ENCODE measurements at places on chromosomes 5 and 9.

- no peak for DNase-seq
These were observed 44.0 kb downstream of the ROR2 start for GRCh38 chr9:91905991-91906469.

- no peak for DNase-seq
These were observed 610.5 kb downstream of the ACTL7B start for GRCh38 chr9:108245331-108245730.

- DNase-seq, result no peak
These were observed 47.4 kb downstream of the ATPSCKMT start for GRCh38 chr5:10202089-10202910.

GRCh38 chr9:124800306-124801259 is 23.6 kb downstream of the OLFML2A start:
- no peak for DNase-seq

- DNase-seq, result no peak
These were observed 34.8 kb downstream of the COL5A1 start for GRCh38 chr9:134676361-134676760.

DNA sequence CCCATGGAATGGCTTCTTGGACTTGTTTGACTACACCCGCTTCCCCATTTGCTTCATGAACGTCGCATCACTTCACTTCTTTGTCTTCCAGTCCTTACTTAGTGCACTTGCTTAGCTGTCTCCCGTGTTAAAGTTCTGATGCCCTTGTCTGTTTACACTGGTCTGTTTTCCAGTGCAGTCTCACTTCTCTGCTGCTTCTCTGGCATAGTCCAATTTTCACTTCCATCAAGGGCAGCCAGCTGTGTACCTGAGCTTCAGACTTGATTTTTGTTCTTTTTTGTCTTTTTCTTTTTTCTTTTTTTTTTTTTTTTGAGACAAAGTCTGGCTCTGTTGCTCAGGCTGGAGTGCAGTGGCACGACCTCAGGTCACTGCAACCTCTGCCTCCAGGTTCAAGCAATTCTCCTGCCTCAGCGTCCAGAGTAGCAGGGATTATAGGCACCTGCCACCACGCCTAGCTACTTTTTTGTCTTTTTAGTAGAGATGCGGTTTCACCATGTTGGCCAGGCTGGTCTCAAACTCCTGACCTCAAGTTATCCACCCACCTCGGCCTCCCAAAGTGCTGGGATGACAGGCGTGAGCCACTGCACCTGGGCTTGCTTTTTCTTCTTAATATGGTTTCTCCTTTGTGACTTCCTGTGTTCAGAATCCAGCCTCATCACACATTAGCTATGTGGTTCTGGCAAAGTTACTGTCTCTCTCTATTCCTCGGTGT is 75.4 kb downstream of the LRRC70 start:
- DNase-seq, result no peak

- no peak for DNase-seq
These were observed 363.7 kb downstream of the CSNK1G3 start for GRCh38 chr5:123875561-123876275.

GRCh38 chr5:165014439-165014838 is 1509.0 kb downstream of the MAT2B start:
- no peak for DNase-seq

- no peak for DNase-seq
These were observed 3.0 kb upstream of the OTP start for GRCh38 chr5:77641397-77641943.

DNA sequence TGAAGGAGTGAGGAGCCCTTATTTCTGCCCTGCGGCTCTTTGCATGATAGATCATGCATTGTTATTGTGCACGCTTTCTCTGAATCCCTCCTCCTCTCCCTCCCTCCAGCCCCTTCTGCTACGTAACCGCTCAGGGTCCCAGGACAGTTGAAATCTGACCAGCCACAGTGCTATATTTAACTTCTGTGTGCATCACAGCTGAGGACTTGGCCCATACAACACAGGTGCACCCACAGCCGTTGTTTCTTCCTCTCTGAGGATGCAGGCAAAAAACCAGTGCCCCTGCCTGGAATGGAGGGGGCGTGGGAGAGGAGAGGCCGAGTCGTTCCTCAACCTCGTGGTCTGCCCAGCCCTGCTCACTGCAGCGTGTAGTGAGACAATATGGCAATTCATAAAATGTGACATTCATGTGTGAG is 335.6 kb upstream of the CLINT1 start:
- no peak for DNase-seq

GRCh38 chr5:59221769-59222168 is 638.9 kb downstream of the RAB3C start:
- no peak for DNase-seq

- DNase-seq, result no peak
These were observed 155.8 kb downstream of the DRD1 start for GRCh38 chr5:175288048-175288621.

- no peak for DNase-seq
These were observed 26.8 kb downstream of the TRIP13 start for GRCh38 chr5:919356-920000.

- DNase-seq, result no peak
These were observed 135.0 kb upstream of the SMIM23 start for GRCh38 chr5:171650597-171650996.

- no peak for DNase-seq
These were observed 52.9 kb downstream of the ZDHHC21 start for GRCh38 chr9:14640294-14640693.

- DNase-seq, result no peak
These were observed 73.6 kb upstream of the STARD4 start for GRCh38 chr5:111585946-111586345.

DNA sequence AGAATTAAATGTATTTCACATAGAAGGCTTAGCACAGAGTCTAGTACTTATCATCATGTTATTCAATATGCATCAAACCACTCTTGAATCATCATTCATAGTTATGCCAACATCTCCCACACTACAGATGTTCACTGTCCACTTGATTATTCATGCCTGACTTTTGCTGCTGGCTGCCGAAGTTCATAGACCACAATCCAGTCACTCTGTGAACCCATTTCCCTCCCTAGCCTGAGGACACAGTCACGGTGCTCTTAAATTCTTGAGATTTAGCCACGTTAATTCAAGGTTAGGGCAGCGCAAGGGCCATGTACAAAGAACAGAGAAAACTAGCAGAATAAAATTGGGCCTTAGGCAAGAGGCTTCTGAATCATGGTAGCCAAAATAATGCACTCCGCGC is 32.4 kb downstream of the ABCA1 start:
- DNase-seq, result no peak

DNA sequence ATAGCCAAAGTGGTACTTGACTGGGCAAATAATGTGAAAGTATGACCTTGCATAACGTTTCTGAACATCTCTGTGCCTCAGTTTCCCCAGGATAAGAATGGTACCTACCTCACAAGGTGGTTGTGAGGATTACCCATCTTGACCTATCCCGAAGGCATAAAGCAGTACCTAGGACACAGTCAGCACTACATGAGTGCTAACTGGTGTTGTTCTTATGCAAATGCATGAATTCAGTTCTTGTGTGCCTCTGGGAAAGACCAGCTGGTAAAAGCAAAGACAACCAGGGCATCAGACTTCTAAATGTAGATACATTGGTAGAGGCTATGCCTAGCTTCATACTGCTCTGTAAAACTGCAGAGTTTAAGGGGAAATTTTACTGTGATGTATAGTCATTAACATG is 21.8 kb upstream of the TMEM252 start:
- DNase-seq, result no peak

DNA sequence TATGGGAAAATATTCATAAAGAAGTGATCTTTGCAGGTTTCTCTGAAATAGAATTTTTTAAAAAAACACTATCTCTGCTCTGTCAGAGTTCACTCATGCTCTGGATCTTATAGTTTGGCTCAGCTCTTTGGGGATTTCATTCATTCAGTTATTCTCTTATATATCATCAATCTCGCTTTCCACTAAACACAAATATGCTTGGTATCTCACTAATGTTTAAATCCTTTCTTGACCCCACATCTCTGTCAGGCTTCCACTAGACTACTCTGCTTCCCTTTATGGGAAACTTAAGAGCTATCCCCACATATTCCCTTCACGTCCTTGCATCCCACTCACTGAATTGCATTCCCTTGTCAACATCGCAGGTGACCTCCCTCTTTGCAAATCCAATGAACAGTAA is 396.1 kb downstream of the ENC1 start:
- no peak for DNase-seq

GRCh38 chr9:132575811-132576210 is 6.6 kb upstream of the BARHL1 start:
- no peak for DNase-seq

DNA sequence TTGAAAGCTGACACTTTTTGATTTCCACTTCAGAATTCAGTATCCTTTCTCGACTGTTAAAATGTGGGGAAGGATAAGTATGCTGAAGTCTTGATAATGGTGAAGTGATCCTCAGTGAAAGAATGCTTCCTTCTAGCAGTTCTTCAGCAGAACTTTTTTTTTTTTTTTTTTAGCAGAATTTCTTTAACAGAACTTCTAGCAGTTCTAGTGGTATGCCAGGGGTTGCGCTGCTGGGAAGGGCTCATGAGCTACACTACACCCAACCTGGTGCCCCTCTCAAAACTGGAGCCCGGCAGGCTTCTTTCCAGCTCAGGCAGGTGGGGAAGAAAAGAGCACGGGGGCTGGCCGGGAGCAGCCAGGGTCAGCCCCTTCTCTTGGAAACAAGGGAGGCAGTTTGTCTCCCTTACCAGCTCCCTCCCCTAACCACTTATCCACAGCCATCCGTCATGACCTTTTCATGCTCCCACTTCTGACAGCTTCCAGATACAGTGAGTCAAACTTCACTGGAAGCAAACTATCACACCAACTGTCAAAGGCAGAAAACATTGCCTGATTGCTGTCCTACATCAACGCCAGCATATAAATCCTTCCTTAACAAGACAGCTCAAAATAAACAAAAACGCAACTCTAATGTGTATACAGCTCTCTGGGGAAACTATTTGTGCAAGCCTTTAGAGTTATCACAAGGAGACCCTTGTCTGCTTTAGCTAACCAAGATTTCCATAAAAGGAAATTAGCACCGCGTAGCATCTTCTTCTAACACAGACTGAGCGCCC is 211.5 kb downstream of the GAPVD1 start:
- DNase-seq, result no peak

GRCh38 chr9:131671133-131671520 is 68.7 kb downstream of the RAPGEF1 start:
- DNase-seq, result no peak

- no peak for DNase-seq
These were observed 153.3 kb downstream of the CDH10 start for GRCh38 chr5:24491490-24491889.

DNA sequence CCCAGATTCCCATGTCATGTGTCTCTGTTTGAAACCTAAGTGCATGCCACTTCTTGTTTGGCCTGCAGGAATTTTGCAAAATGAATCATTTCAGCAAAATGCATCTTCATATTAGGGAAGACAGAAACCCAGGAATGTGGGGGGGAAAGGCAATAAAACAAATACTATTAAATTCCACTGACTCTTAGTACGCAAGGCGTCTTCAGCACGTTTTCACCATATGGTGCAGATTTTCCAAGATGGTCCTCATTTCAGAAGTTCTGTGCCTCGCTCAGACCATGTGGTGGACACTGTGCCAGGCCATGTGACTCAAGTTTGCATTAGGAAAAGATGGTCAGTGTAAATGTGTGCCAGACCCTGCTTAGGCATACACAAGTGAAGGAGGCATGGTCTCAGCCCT is 184.0 kb downstream of the ACTL7B start:
- no peak for DNase-seq

DNA sequence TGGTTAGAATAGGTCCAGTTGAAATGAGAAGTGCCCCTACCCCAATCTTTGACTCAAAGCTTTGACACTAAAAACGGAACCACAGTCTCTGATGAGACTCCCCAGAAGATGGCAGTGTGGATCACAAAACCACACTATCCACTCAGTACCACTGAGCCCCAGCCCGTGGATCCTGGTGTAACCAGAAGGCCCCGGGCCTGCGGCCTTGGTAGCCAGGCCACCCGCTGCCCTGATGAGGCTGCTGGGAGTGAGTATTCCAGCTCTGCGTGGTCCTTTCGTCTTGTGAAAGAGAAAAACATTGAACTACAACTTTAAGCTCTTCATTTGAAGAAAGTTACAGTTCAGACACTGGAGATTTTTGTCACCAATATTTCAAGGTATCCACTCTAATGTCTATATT is 42.2 kb upstream of the FBP1 start:
- DNase-seq, result peak; percentile 11

DNA sequence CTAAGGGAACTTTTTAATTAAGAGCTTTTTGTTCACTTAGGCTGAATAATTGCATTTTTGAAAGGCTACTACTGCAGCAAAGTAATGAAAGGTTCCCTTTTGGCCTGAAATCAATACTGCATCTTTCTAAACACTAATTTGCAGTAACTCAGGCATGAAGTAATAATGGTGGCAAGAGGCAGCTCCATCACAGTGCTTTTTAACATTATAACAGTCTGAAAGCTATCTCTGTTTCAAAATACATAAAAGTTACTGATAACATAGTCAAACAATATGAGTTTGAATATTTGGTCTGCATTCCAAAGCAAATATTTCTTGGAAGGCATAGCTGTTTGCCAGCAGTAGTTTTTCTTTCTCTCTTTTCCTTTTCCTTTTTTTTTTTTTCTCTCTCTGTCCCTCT is 113.4 kb downstream of the FBN2 start:
- no peak for DNase-seq

- DNase-seq, result no peak
These were observed 133.0 kb downstream of the ENC1 start for GRCh38 chr5:74507370-74508005.

GRCh38 chr9:221989-222776 is 7.5 kb downstream of the DOCK8 start:
- no peak for DNase-seq

DNA sequence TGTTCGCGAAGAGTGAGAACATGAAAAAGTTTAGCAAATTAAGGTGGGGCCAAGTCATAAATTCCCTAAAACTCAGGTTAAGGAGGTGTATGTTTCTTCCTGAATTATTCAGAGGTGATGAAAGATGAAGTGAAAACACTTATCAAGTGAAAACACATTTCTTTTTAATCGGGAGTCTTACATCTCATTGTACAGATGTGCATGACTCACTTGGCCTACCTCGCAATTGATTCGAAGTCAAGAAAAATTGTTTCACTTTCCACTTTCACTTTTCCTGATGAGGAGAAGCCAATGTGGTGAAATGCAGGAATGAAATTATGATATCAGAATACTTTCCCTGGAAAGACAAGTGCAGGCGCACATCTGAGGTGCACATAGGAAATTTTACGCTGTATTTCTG is 78.7 kb downstream of the SLC25A46 start:
- DNase-seq, result no peak

GRCh38 chr5:147483961-147484707 is 25.7 kb downstream of the DPYSL3 start:
- no peak for DNase-seq

GRCh38 chr5:134550271-134551214 is 25.1 kb downstream of the JADE2 start:
- no peak for DNase-seq

- DNase-seq, result no peak
These were observed 8.3 kb upstream of the CMBL start for GRCh38 chr5:10315824-10316509.

DNA sequence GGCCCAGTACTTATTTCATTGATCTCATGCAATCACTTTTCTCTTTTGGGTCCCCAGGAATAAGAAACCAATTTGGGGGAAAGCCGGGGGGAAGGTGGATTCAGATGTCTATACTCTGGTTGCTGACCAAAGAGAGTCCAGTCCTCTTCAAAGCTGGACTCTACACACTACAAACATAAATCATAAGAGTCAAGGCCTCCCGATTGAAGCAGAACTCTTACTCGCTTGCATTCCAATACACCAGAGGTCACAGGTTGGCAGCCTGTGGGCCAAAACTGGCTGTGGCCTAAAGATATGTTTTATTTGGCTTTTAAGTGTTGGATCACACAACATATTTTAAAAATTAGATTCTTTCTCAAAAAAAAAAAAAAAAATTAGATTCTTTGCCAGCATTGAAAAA is 311.4 kb upstream of the MSX2 start:
- DNase-seq, result no peak

GRCh38 chr9:126633881-126634558 is 20.3 kb downstream of the LMX1B start:
- no peak for DNase-seq

Measured in activated CD4-positive, CD25-positive, alpha-beta regulatory T cell (primary cell).